ENCODE measurements at places on chromosomes 3 and 15.

- no peak for DNase-seq
These were observed 66.4 kb upstream of the SIAH2 start for GRCh38 chr3:150829408-150829807.

DNA sequence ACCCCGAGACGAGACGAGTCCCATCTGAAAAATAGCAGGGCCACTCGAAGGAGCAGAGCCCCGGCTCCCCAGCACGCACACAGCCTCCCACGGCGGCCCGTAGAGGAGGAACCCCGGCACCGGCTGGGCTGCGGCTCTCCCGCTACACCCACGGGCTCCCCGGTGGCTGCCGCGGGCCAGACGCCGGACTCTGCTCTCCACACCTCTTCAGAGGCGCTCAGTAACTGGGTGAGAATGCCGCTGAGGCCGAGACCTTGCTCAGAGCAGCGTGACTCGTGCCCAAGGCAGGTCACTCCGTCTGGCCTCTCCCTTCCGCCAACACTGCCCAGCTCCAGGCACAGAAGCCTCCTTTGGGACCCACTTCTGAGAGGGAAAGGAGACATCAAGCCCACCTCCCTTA lies 34.4 kb downstream of the TNK2 start:
- no peak for DNase-seq

- no peak for DNase-seq
These were observed 5.6 kb downstream of the PDCD6IP start for GRCh38 chr3:33803894-33804526.

DNA sequence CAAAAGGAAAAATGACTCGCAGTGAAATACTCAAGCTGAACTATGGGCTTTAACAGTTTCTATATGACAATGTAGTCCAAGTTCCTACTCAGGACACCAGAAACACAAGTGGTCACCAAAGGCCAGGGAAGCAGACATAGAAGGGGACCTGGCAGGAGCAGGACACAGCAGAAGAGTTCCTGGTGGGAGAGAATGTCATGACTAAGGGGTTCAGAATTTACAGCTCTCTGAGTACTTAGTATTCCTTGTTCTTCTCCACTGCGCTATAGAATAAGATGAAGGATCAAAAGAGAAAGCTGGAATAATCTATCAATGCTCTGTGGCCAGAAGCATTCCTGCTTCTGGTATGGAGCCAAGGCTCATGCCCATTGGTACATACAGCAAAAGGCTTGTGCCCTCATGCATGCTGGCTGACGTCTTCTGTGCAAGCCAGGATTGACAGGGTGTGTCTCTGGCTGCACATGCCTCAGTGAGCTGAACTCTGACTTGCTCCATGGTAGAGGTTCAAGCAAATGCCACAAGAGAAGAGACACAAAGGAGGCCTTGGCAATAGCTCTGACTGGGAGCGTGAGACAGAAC lies 128.7 kb upstream of the SLC2A2 start:
- no peak for DNase-seq

DNA sequence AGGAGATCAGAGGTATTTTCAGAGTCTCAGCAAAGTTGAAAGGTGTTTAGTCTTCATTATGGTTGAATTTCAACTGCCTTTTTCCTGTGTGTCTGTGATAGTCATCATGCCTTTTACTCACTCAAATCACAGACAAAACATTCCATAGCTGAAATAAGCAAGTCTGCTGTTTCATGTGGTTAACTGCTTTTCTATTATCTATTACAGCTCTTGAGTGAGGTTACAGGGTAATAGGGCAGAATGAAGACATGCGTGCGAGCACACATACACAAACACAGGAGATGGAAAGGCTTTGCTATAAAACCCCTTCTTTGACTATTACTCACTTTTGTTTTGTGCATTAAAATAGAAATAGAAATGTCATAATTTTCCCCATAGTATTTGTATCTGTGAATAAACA lies 192.6 kb upstream of the RARB start:
- DNase-seq: peak; percentile 3

GRCh38 chr3:56688191-56688590 lies 5.1 kb upstream of the TASOR start:
- DNase-seq: no peak

DNA sequence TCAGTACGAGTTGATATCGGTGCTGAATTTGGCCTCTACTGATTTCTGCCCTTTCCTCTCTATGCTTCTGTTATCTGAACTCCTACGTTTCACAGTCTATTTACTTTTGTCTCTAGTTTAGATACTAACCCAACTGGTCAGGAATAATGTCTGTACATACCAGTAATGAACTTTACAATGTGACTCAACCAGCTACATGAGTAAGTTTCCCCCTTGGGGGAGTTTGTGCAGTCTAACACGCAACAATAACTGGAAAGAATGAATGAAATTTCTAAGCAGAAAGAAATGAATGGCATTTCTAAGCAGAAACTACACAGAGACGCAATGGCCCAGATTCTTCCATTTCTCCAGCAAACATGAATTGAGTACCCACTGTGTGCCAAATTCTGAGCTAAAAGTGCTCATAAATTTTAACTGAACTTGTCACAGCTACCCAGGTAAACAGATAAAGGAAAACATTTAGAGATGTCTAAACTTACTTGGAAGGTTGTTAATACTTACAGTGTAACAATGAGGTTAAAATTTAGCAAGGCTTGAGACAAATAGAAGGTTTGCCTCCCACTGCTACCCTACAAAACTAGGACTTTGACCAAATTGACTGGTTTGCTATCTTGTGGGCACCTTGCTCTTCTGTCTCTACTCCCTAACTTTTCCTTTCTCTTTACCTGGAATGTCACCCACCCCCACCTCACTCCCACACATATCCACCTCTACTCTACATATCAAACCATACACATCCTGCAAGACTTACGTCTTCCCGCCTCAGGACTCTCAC lies 11.6 kb downstream of the UPK1B start:
- peak; percentile 94 for DNase-seq

DNA sequence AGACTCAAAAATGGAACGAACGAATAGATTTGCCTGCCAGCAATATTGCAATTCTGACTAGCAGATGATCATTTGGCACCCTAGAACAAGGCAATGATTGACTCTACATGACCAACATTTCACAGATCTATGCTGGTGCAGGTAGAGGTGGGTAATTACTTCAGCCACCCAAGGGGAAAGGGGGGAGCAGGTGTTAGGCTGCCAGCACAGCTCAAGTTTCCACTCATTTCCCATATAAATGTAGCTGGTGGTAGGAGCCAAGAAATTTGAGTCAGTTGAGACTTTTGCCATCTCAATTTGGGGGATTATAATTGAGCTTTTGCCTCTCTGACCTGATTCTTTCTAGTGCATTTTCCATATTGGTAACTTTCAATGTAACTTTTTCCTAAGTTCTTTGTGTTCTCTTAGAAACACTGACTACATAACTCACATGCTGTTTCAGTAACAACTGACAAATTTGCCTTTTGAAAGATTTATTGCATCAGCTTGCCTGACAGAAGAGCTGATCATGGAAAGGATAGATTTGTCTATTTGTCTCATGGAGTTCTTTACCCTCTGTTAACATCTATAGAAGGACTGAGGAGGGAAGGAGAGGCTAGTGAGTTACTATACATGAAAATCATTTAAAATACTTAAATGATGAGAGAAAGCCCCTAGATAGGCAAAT lies 902.5 kb downstream of the ZPLD1 start:
- peak; percentile 52 for DNase-seq

- DNase-seq: no peak
These were observed 168.0 kb upstream of the THRB start for GRCh38 chr3:24662449-24663345.

GRCh38 chr3:122586098-122586497 lies 8.6 kb downstream of the PARP15 start:
- DNase-seq: no peak

DNA sequence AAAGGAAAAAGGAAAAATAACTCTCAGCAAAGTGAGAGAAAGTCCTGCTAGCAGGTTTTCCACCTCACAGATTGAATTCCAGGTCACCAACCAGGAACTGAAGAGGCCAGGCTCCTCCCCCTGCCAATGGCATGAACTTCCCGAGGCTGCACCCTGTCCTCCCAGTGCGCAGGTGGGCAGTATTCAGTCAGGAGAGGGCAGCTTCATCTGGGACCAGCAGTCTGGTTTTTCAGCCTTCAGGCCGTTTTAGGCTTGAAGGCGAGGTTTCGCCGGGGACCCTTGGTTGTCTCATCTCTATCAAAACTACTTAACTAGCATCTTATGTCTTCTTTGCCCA lies 41.2 kb downstream of the TRAT1 start:
- no peak for DNase-seq

- DNase-seq: no peak
These were observed 241.7 kb upstream of the ICE2 start for GRCh38 chr15:60720493-60721256.

DNA sequence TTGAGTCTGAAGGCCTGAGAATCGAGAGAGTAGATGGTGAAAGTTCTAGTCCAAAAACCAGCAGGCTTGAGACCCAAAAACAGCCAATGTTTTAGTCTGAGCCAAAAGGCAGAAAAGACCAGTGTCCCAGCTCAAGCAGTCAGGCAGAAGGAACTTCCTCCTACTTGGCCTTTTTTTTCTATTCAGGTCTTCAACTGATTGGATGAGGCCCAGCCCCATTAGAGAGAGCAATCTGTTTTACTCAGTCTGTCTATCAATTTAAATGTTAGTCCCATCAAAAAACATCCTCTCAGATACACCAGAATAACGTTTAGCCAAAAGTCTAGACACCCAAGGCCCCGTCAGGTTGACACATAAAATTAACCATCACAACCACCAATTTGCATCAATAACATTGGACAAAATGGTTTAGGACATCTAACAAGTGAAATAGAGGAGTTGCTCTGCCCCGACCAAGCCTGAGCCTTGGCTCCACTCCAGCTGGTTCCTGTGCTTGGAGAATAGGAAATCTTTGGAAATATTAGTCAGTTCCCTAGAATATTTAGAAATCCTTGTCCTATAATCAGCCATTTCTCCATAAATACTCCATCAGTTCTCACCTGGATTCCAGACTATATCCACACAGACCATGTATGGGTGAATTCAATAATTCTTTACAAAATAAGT lies 51.4 kb upstream of the LIPC start:
- DNase-seq: no peak

GRCh38 chr3:113431811-113432210 lies 9.5 kb downstream of the CFAP44 start:
- DNase-seq: peak; percentile 3

DNA sequence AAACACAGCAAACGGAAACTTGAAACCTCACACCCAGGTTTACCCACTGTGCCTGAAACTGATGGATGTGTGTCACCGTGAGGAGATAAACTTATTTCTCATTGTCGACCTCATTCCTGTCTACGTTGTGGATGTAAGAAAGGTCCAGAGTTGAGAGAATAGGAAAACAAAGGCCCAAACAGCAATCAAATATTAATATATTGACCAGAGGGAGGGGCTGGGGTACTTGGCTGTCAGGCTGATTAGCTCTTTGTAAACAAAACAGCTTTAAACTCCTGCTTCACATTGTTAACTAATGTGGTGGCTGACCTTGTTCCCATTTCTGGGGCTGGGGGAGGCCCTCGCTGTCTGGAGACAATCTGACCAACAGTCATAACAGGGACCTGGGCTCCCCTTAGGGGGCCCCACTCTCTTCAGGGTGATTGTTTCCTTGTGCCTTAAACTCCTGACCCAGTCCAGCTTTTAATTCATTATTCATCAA lies 937.6 kb downstream of the MCTP2 start:
- DNase-seq: no peak

GRCh38 chr3:111338059-111338698 lies 203.8 kb upstream of the CD96 start:
- DNase-seq: peak; percentile 90

GRCh38 chr15:98567951-98568350 lies 80.4 kb upstream of the IGF1R start:
- DNase-seq: no peak

- peak; percentile 17 for DNase-seq
These were observed 39.3 kb downstream of the CCR1 start for GRCh38 chr3:46168583-46169345.

DNA sequence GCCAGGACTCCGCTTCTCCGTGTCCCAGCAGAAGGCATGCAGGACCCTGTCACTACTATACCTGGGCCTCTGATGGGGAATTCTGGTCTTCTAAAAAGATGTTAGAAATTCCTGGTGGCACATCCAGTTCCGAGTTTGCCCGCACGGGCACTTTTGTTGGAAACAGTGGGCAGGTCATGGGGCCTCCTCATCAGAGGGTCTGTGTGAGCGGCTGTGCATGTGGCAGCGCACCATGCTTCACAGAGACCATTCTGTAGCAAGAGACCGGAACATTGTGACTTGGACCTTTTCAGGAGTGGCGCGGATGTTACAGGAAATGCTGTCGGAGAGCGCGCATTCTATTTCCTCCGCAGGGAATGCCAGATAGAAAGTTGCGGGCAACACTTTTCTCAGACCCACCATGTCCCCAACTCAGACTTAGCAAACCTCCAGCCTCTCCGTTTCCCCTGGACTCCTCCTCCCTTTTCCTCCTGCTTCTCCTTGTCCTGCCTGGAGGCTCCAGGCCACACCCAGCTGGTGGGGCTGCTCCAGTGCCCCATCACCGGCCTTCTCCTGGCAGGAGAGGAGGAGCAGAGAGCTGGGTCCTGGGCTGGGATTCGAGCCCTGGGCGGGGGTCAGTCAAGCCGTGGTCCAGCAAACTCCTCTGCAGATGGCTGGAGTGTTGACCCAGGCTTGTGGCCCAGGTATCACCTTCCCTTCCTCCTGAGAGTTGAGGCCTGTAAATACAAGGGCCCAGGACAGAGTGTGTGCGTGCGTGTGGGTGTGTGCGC lies 46.6 kb downstream of the KLF13 start:
- no peak for DNase-seq

DNA sequence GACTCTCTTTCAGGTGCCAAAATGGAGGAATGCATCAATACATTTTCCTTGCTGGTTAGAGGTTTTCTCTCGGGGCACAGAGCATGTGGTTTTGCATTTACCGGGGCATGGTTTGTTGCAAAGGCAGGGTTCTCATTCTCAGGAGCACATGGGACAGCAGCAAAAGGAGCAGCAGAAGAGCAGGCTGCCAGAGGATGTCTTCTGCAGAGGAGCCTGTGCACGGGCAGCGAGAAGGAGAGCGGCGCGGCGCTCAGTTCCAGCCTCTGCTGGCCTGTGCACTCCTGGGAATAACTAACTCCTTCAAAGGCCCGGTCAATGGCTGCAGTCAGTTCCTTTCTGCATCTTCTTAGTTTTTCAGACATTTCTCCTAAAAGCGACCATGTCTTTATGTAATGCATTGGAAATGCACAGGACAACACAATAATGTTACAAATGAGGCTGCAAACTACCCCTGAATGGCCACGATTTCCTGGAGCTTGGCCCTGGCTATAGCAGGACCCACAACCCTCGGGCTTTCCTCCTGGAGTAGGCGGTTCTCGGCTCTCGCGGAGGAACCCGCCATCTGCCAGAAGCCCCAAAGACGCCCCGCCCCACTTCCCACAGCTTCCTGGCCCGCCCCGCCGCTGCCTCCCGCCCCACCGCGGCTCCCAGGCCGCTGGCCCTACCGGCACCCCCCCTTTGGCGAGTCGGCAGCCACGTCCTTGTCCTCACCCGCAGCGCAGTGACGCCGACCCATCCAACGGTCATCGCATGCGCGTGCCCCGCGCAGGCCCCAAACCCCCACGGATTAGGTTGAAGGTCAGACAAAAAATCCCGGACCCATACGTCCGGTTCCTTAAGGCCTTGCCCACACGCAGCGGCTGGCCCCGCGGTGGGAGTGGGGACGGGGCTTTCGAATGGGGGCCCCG lies at the start of gene C3orf62:
TSS of gene C3orf62 (minus strand) at position 758 of the 908 bp plus-strand sequence. CDS start at position 398, 360 bp downstream.
- DNase-seq: peak; percentile 92

All from adipocyte (in vitro differentiated cells).